ENCODE measurements at places on chromosomes 1 and 21.
A peak's percentile ranks its signal among the peaks of the same experiment; 100 is the strongest.

DNA sequence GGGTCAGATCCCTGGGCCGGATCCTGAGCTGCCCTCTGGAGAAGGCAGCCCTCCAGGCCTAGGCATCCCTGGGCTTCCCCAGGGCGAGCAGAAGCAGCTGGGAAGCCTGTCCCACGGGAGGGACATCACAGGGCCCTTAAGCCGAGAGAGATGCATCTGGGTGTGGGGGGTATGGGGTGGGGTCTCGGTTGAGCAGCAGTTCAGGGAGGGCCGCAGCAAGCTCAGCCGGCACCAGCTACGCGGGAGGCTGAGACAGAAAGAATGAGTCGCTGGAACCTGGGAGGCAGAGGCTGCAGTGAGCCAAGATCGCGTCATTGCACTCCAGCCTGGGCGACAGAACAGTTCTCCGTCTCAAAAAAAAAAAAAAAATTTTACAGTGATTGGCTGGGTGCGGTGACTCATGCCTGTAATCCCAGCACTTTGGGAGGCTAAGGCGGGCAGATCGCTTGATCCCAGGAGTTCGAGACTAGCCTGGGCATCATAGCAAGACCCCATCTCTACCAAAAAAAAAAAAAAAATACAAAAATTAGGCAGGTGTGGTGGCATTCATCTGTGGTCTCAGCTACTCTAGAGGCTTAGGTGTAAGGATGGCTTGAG is 37.7 kb downstream of the RRP1 start:
- DNase-seq: no peak

GRCh38 chr1:181513786-181514297 is 30.5 kb downstream of the CACNA1E start:
- DNase-seq: no peak

GRCh38 chr1:18643154-18644012 is 12.7 kb downstream of the PAX7 start:
- no peak for DNase-seq

DNA sequence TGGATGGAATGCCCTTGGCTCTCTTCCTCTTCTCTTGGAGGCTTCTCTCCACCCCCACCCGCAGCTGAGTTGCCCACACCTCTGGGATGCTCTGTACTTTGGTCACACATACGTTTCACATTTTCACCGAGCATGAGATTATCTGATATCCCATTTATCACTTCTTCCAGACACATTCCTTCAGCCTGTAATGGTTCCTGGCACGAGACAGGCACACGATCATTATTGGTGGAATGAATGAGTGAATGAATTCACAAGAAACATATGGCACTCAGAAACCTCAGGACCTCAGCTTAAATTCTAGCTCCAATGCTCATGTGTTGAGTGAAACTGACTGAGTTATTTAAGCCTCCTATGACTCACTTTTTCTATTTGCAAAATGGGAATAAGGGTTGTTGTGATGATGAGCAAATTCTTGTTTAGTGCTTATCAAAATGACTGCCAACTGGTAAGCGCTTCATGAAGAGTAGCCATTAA is 242.7 kb upstream of the JUN start:
- DNase-seq: no peak

- no peak for DNase-seq
These were observed 273.0 kb upstream of the NFIA start for GRCh38 chr1:60809204-60809980.

DNA sequence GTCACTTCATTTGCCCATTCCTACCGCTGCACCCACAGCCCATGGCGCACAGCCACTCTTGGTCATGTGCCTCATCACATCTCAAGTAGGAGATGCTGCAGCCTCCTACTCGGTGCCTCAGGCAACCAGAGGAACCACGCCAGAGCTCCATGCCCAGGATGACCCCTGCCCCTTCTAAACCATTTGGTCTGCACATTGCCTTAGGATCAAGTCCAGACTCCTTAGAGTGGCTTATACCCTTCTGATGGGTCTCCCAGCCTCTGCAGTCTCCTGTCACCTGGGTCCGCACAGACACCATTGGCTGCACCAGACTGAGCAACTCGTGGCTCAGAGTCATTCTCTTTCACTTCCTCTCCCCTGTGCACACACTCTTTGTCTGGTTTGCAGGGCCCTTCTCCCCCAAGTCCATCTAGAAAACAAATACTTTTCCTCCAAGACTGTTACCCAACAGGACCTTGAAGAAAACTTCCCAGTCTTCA is 2.2 kb upstream of the ADORA3 start:
- peak; percentile 18 for DNase-seq

DNA sequence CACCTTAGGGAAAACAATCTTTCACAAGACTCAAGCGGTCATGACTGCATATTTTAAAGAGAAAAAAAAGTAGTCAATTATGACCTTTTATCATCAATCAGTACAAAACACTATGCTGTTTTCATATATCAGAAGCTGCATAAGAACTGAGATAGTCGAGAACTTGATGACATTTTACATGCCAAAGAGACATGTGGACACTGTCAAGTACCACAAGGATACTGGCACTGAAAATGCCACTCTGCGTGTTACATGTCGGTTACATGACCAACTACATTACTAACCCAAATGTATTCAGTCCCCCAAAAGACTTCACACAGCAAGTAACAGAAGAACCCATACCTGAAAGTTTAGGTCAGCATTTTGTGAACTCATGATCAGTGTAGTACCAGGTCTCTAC is 975.0 kb upstream of the ADGRL4 start:
- DNase-seq: no peak

GRCh38 chr1:236204656-236205055 is 62.3 kb downstream of the GPR137B start:
- no peak for DNase-seq

DNA sequence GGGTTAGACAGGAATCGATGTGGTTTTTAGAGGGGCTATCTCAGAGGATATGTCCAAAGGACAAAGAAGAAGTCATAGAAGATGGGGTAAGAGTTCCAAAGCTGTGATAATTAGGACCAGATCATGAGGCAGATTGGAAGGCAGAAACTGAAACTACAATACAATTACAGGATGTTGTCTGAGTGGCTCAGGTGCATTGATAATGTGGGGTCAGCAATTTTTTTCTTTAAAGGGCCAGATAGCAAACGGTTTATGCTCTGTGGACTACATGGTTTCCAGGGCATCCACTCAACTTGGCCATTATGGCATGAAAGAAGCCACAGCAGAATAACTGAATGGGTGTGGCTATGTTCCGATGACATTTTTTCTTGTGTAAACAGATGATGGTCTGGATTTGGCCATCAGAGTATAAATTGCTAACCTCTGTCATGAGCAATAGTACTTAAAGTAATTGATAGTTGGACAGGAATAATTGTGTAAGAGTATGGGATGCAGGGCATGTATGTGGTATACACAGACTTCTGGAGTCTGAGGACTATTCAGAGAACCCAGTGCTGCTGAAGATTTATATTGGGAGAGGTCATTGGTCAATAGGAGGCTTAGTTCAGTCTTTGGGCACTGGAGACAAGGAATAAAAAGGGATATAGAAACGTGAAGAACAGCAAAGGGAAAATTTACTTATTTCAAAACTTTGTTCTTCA is 198.4 kb upstream of the ADGRL4 start:
- no peak for DNase-seq

- no peak for DNase-seq
These were observed 654.9 kb upstream of the USP24 start for GRCh38 chr1:55870106-55870505.

GRCh38 chr21:38714039-38714817 is 91.5 kb upstream of the ETS2 start:
- DNase-seq: no peak

- peak; percentile 55 for DNase-seq
These were observed 46.1 kb upstream of the RBM34 start for GRCh38 chr1:235207209-235207565.

DNA sequence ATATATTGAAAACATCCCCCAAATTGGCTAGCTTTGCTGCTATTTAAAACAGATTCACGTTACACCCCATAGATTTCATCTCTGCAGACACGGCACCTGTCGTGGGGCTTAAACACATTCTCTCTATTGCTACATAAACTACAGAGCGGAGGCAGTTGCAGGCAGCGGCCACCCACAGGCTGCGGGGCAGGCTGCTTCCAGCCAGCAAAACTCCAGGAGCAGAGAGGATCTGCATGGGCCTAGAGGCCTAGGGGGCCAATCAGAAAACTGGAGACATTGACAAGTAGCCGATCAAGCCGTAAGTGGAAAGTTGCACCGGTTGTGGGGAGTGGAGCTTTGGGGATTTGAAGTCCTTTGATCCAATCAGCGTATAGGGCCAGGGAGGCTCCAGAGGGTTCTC is 129.0 kb upstream of the KLHDC7A start:
- DNase-seq: no peak

DNA sequence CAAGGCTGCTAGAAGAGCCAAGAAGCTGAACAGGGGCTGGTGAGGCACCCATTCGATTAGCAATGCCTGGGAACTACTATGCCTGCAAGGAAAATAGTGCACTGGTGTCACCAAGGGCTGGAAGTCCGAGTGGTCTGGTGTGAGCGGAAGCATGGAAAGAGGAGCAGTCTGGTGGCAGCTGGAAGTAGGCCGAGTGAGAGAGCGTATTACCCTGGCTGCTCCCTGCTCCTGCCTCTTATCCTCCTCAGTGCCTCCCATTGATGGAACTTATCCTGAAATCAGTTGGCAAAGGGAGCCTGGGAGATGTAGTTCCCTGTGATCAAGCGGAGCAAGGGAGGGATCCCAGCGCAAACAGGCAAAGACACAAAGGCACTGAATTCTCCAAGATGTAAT is 9.6 kb downstream of the SMAP2 start:
- DNase-seq: no peak

GRCh38 chr1:61921435-61921834 is 179.2 kb downstream of the PATJ start:
- no peak for DNase-seq

GRCh38 chr1:175479521-175480342 is 263.7 kb downstream of the TNR start:
- DNase-seq: no peak

DNA sequence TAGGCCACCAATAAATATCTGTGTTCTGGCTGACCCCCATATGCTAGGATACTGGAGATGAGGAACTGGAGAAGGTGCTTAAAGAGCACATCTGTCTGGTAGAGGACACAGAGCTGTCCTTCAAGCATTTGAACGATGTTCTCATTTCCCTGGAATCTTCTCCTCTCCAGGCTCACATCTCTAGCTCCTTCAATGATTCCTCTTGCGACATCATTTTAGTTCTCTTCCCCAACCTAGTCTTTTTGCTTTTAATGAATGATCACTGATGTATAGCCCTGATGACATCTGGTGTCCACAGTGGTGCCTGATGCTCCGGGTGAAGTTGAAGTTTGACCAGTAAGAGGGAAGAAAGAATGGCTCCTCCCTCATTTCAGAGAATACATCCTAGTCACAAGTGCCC is 80.8 kb upstream of the UBE2U start:
- no peak for DNase-seq

- DNase-seq: no peak
These were observed 25.6 kb downstream of the UBE2T start for GRCh38 chr1:202316186-202316585.

- no peak for DNase-seq
These were observed 197.6 kb downstream of the SIPA1L2 start for GRCh38 chr1:232432313-232432712.

GRCh38 chr21:34592120-34592955 is 22.6 kb downstream of the RCAN1 start:
- no peak for DNase-seq

DNA sequence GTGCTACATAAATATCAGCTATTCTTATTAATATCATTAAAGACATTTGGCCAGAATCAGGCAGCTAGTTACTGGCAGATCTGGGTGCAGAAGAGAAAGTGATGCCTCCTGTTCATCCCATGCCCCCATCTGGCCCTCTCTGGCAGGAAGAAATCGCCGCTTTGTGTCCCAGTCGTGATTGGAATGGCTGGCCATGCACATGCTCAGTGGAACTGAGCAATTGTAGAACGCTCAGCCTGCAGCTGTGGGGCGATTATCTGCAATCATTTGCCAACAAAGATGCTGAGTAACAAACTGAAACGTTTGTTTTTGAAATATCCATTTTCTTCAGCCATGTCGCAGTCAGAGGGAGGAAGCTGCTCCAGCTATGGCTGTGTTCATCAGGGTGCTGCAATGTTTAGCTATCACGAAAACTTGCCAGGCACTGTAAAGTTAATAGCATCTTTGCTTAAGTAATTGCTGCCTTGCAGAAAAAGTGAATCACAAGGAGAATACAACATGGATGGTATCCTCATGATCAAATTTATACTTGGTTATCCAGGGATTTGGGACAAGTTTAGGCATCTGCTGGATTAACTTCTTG is 36.5 kb downstream of the NGF start:
- no peak for DNase-seq

DNA sequence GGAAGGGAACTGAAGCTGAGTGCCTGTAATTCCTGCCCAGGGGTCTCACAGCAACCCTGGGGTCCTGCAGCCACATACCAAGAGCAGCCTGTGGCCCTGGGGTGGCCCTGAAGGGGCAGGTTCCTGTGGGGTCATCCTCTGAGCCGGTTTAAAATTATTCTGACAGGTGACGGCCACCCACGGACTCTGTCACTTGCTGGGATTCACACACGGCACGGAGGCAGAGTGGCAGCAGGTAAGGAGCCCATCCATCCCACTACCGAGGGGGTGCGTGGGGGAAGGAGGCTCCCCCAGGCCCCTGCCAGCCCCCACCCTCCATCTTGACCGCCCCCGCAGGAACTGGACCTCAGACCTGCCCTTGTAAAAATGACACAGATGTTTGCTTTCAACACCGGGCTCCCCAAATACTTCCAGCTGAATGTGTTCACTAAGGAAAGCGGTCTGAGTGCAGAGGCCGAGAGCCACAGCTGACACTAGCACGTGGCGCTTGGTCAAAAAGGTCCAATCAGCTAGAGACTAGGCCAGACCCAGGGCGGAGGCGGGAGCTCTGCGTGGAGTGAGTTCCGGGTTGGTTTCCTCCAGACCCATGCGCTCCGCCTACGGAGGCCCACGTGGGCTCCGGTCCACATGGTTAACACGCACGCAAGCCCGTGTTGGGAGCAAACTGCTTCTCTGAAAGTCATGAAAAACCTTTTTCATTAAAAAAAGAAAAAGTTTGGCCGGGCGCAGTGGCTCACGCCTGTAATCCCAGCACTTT is 10.0 kb downstream of the YBEY start:
- peak; percentile 73 for DNase-seq

DNA sequence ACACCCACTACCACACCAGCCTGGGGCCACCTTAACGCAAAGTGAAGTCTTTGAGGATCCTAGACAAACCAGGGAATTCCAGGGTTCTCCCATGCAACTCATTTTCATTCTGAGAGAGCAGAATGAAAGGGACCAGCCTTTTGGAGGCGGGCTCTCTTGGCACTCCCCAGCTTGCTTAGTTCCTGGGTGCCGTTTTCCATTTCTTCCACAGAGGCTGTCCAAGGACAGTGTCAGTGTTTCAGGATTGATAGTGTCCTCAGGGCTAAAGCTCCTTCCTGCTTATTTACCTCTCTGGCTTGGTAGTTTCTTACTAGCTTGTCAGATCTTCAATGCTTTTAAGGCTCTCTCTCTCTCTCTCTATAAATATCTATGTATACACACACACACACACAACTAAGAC is 30.1 kb upstream of the GNG4 start:
- no peak for DNase-seq
